Activated naive CD8-positive, alpha-beta T cell treated with anti-CD3 and anti-CD28 coated beads for 36 hours (primary cell): ENCODE measurements at places on chromosomes 6 and 20. TPM values are rescaled to one million over a fixed set of nuclear protein-coding genes. Genes with fewer than 3 reads are reported as not detected.

GRCh38 chr6:47084610-47085009 lies 42.5 kb upstream of the ADGRF1 start:
- DNase-seq = no peak

GRCh38 chr6:32883789-32884188 lies 29.8 kb downstream of the PSMB9 start:
- DNase-seq = no peak

GRCh38 chr6:92180090-92180489 lies 1239.3 kb downstream of the EPHA7 start:
- DNase-seq = no peak

Gene DEFB110
- total RNA-seq = not detected

Gene CD109
- total RNA-seq = 12.4 TPM

GRCh38 chr6:147837540-147837939 lies 329.1 kb downstream of the SAMD5 start:
- no peak for DNase-seq

Gene TMEM14B
- 112 TPM for total RNA-seq

Gene LAMP5
- not detected for total RNA-seq

Gene VSX1
- not detected for total RNA-seq

Gene LIN28B
- total RNA-seq = not detected

GRCh38 chr6:6703699-6704098 lies 115.2 kb downstream of the LY86 start:
- no peak for DNase-seq

Gene NRN1
- total RNA-seq = 10.2 TPM

Gene CYP39A1
- total RNA-seq = not detected

Gene PLCB4
- not detected for total RNA-seq

GRCh38 chr20:22160101-22160652 lies 424.2 kb downstream of the FOXA2 start:
- DNase-seq = no peak

Gene ATXN1
- 32.8 TPM for total RNA-seq

Gene MYBL2
- total RNA-seq = 139 TPM

- DNase-seq = no peak
These were observed 47.1 kb downstream of the ASCC3 start for GRCh38 chr6:100833972-100834574.

Gene MTFR2
- total RNA-seq = 28.4 TPM

DNA sequence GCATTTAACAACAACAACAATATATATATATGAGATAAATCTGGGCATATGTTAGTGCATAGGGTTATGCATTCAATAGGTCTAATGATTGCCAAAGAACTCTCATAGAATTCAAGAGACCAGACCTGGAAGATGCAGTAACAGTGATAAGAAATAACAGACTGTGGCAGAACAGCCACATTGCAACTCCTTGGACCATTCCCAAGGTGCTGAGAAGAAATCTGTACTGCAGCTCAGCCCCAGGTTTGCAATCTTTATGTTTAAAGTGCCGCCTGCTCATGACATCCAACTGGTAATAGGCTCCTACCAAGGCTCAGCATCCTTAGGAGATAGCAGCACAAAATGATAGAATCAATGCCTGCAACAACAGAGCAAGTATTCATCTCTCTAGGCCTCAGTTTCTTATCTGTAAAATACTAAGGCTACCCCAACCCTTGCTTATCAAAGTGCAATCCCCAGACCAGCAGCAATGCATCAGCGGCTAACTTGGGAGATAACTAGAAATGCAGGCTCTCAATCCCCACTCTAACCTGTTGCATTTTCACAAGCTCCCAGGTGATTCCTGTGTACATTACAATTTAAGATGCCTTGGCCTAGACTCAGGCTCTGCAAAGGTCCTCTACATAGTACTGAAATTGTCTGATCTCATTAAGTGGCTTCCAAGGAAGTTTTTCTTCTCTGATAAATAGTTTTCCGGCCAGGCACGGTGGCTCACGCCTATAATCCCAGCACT lies 30.6 kb upstream of the PIM1 start:
- no peak for DNase-seq

- no peak for DNase-seq
These were observed 1.3 kb downstream of the KIF13A start for GRCh38 chr6:17985934-17986655.

GRCh38 chr20:40282941-40283340 lies 406.1 kb downstream of the MAFB start:
- DNase-seq = no peak
